Endothelial cell (in vitro differentiated cells): ENCODE measurements at places on chromosomes 7 and 10.
A peak's percentile ranks its signal among the peaks of the same experiment; 100 is the strongest.

DNA sequence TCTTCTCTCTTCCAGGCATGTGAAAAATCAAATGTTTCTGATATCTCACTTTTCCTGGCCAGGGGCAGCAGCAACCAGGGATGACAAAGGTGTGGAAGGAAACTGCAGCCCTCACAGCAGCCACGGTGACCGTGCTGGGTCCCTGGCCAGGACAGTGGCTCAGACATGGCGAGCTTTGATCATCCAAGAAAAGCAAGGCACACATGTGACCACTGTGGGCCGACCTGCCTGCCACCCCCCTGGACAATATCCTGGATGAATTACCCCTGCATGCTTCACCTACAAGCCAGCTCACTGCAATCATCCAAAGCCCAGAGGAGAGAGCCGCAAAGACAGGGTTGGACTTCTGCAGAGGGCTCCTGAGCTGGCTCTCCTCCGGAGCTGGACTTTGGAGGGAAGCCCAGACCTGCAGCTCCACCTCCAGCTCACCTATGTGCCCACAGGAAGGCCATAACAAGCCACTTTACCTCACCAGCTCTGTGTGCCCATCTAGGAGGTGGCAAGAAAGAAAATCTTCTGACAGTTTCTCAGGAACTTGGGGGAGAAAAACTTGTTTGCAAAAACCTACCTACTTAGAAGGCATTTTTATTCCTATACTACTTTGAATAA, 2.7 kb downstream of the CHST15 start:
- DNase-seq: no peak

DNA sequence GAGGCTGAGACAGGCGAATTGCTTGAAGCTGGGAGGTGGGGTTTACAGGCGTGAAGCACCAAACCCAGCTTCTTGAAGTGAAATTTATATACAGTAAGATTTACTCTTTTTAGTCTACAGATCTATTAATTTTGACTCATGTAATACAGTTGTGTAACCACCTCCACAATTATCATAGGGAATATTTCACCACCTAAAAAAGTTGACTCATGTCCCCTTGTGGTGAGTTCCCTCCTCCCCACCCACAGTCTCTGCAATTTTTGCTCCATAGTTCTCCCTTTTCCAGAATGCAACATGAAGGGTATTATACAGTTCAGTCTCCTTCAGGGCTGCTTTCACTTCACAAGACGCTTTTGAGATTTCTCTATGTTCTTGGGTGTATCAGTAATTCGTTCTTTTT, 156.8 kb downstream of the FAM107B start:
- no peak for DNase-seq

GRCh38 chr10:128044961-128045832, 81.0 kb downstream of the MKI67 start:
- DNase-seq: no peak

DNA sequence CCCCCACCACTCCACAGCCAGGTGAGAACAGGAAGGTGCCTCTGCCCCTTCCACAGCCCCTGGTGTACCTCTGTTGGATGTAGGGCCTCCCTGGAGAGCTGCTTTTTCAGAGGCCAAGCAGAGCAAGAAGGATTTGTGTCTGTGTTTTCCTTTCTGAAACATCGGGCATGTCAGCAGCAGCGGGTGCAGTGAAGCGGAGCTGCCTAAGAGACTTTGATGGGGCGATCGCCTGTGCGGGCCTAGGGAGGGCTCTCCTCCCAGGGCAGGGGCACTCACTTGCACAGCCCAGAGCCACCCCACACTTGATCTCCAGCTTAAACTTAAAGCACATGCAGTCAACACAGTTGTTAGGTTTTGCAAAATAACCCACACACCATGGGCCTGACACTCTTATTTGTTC, 324.7 kb downstream of the ACTR3B start:
- DNase-seq: no peak

DNA sequence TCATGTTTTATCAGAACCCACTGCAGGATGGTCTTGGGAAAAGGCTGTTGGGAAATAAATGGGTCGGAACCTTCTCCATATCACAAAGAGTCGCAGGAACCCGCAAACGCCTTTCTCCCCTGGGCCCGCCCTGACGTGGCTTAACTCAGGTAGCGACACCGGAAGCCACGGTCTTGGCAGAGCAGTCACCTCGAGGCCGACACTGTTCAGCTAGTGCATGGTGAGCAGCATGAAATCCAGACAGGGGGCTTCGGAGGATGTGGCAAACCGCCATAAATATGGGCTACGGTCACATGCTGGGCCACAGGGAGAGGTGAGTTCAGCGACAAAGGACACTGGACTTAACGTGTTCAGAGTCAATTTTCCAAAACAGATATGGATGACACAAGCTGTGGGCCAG, 421.9 kb downstream of the PTPRN2 start:
- no peak for DNase-seq

- DNase-seq: no peak
Measured at GRCh38 chr7:146768957-146769356, 652.4 kb downstream of the CNTNAP2 start.

- DNase-seq: no peak
Measured at GRCh38 chr10:87757685-87758084, 60.3 kb downstream of the ATAD1 start.

GRCh38 chr10:92066386-92066785, 142.8 kb downstream of the BTAF1 start:
- DNase-seq: no peak

- no peak for DNase-seq
Measured at GRCh38 chr7:26143298-26144048, 8.5 kb upstream of the NFE2L3 start.

GRCh38 chr7:111528331-111528730, 34.0 kb downstream of the IMMP2L start:
- DNase-seq: no peak

DNA sequence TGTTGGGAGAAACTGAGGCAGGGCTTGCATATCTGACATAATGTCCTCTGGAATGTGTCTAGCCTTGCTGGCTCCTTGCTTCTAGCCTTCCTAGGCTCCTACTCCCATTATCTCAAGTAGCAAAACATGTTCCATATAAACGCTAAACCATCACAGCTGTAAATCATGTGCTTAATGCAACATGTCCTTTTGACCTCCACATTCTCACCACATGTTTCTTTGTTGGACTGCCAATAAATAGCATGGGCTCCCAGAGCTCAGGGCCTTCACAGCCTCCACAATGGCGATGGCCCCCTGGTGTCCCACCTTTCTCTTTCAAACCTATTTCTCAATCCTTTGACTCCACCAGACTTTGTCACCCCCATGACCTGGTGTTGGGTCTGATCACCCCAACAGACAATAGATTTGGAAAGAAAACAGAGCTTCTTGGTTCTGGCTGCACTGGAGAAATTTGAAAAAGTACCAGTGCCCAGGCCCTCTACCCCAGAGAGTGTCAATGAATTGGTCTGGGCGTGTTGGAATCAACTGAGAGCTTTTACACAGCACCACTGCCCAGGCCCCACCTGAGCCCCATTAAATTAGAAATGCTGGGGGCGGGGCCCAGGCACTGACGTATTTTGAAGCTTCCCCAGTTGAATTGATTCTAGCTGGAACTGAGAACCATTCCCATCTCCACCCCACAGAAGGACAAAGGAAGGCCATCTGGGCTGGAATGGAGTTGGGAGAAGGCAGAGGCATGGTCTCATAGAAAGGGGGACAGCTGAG, 41.3 kb upstream of the GGCT start:
- DNase-seq: no peak

GRCh38 chr7:114085592-114086501, 167.0 kb upstream of the PPP1R3A start:
- peak; percentile 75 for DNase-seq
